T1000 (cell line): ENCODE measurements at places on chromosomes 2 and 18.

GRCh38 chr2:58204195-58204959 is 36.7 kb downstream of the FANCL start:
- no peak for DNase-seq

DNA sequence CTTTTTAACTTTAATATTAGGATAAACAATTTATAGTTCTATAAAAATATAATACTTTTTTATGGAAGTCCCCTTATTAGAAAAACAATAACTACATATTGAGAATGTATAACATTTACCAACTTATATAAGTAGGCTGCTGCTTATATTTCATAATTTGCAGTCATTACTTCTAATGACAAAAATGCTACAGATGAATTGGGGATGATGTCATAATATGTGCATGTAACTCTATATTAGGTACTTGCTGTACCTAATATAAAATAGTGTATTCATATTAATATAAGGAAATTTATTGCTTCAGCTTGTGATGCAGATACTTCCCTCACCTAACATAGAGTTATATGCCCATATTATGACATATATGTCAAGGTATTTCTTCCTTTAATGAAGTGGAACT is 100.7 kb downstream of the GALNT13 start:
- DNase-seq: no peak

GRCh38 chr2:12428786-12429185 is 287.9 kb upstream of the TRIB2 start:
- DNase-seq: no peak

GRCh38 chr18:74522635-74523548 is 11.4 kb upstream of the CNDP1 start:
- no peak for DNase-seq

DNA sequence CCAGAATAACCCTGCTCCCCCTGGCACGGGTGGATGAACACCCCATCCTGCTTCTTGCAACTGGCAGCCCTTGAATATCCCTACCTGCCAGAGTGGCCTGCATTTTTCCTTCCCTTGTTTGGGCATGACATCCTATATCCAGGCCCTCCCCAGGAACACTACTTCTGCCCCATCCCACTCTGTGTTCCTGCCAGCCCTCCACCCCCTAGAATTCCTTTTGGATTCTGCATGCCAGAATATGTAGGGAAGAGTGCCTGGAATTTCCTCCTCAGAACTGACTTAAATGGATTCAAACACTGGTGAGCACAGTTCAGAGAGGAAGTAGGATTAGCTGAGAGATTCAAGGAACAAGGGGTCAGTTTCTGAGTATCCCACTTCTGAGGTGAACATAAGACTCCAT is 123.5 kb upstream of the PELI1 start:
- no peak for DNase-seq

GRCh38 chr2:19472391-19472978 is 114.1 kb upstream of the OSR1 start:
- DNase-seq: no peak

- no peak for DNase-seq
Observed at GRCh38 chr2:98869870-98870269, 66.2 kb downstream of the CRACDL start.

GRCh38 chr18:47970664-47971531 is 40.4 kb upstream of the SMAD2 start:
- DNase-seq: no peak

- DNase-seq: no peak
Observed at GRCh38 chr18:36545821-36546427, 248.4 kb downstream of the FHOD3 start.

- no peak for DNase-seq
Observed at GRCh38 chr2:189366349-189366748, 74.9 kb upstream of the WDR75 start.

DNA sequence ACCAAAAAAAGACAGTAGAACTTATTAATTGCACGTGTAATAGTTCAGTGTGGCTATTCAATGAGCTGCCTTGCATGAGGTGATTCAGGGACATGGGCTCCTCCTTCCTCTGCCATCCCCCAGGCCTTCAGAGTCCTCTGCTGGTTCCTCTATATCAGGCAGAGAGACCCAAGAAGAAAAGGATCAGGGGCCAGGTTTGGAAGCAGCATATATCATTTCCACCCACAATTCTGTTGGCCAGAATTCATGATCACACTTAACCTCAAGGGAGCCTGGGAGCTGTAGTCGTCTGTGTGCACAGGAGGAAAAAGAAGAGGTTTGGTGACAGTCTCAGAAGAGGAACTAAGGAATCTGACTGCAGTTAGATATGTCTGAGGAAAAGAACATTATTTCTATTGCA is 114.0 kb upstream of the GLS start:
- no peak for DNase-seq

DNA sequence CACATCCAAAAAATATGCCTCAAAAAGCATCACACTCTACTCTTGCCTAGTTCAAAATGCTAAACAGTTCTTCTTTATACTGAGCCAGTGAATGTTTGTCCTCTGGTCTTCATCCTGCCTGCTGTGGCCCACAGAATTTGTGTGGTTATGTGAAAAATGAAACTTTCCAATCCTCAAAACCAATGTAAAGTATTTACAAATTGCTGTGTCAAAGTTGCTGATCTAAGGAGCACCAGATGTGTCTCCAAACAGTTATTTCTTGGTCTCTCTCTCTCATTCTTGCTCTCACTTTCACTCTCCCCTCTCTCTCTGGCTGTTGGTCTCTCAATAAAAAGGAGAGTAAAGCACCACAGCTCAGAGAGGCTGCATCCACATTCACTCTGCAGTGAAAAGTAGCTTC is 23.0 kb downstream of the EPHA4 start:
- DNase-seq: no peak

- DNase-seq: no peak
Observed at GRCh38 chr18:26356045-26356785, 130.0 kb downstream of the TAF4B start.

GRCh38 chr18:31049189-31049588 is 6.6 kb upstream of the DSC3 start:
- no peak for DNase-seq

DNA sequence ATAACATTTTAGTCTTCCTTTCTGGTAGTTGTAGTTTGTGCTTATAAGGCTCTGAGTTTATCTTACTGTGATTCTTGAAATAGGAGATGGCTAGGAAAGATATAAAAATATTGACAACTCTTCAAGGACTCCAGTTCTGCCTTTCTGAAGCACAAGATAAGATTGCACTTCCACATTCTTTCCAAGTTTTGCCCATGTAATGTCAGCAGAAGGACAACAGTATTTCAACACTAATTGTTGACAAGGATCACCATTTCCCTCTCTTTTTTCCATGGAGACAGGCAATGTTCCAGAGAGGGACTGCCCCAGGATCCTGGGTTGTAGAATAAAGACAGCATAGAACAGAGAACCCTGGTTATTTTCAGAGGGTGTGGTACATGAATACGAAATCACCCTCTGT is 279.1 kb upstream of the CNTNAP5 start:
- DNase-seq: no peak

- no peak for DNase-seq
Observed at GRCh38 chr18:61546590-61546989, 213.4 kb downstream of the CDH20 start.

- no peak for DNase-seq
Observed at GRCh38 chr18:31596081-31596872, 4.6 kb downstream of the TTR start.
